ENCODE measurements at places on chromosomes 11 and 22.

DNA sequence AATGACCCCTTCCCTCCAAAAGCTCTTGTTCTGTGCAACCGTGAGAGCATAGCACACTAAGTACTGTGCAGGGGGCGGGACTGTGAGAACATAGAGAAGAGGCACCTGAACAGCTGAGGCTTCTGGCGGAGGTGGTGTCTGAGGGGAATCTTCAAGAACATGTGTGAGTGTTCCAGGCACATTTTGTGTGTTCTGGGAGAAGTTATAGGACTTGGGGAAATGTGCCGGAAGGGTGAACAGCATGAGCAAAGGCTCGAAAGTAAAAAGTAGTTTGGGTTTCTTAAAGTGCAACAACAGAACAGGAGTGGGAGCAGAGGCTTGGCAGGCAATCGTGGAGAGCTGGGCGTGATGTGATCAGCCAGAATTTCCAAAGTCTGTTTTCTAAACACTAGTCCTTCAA is 12.4 kb upstream of the SYN3 start:
- no peak for DNase-seq

- no peak for DNase-seq
These were observed 56.8 kb upstream of the LRRC55 start for GRCh38 chr11:57124917-57125316.

GRCh38 chr11:95289378-95290101 is 58.5 kb upstream of the SESN3 start:
- DNase-seq, result no peak

DNA sequence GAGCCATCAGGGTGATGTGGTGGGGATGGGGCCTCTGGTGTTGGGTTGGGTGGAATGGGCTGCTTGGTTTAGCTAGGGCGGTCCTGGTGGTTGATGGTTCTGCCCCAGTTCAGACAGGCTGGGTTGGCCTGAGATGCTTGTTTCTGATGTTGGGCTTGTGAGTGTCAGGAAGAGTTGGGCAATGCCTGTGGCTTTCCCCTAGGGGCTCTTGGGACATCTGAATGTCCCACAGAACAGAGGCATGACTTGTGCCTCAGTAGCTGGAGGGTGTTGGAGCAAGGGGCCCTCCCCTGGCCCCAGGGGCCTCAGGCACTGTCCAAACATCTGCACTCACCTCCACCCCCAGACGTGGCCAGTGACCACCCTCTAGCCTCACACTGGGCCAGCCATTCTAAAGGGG is 14.0 kb upstream of the CTSD start:
- DNase-seq, result no peak

Data from WTC11 (cell line).